ENCODE measurements at places on chromosomes 6 and 20.

DNA sequence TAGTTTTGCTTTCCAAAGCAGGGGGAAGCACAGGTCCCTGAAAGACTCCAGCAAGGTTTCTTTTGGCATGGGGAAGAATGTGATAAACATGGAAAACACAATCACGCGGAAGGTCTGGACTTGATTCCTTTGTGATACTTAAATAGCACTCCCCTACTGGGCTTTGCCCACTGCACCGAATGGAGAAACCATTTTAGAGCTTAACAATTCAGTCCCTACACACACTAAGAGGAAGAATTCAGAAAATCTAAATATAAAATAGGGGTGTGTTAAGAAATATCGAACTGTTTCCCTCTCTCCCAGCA lies 71.4 kb upstream of the NHSL1 start:
- DNase-seq: no peak

DNA sequence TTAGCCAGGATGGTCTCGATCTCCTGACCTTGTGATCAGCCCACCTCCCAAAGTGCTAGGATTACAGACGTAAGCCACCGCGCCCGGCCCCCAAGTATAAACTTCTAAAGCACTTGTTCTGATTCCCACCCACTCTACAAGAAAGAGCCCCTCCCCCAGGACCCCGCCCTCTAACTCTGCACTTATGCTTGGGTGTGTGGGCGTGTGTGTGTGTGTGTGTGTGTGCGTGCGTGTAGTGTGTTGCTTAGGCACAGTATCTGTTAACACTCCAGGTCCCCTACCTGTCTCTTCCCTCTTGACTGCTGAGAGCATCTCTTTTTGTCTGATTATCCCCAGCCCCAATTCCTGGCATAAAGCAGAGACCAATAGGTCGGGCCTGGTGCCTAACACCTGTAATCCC lies 6.0 kb upstream of the PTCRA start:
- DNase-seq: no peak

DNA sequence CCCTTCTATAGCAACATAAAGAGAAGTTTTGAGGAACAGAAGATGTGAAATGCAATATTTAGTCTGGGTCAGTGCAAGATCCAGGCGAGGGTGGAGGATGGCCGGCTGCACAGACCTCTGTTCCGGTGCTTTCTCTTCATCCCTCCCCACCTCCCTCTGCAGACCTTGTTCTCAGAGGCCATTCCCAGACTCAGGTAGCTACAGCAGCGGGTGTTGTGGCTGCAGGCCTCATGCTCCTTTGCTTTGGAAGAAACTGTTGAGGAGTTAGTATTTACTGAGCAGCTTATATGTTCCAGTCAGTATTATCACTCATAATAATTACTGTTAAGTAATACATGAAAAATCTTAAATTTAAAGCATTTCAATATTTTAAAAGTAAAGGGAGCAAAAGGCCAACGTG lies 1.7 kb downstream of the BTN3A3 start:
- DNase-seq: no peak

GRCh38 chr6:79170431-79170830 lies 64.1 kb downstream of the HMGN3 start:
- no peak for DNase-seq

- DNase-seq: no peak
Observed at GRCh38 chr6:16637635-16638034, 123.6 kb downstream of the ATXN1 start.

DNA sequence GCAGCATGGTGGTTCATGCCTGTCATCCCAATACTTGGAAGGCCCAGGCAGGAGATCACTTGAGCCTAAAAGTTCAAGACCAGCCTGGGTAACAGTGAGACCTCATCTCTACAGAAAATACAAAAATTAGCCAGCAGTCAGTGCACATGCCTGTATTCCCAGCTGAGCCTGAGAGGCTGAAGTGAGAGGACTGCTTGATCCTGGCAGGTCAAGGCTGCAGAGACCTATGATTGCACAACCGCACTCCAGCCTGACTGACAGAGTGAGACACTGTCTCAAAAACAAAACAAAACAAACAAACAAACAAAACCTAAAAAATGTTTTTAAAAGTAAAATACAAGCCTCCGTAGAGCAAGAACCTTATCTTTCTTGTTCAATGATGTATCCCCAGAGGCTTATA lies 6.0 kb downstream of the CEP85L start:
- no peak for DNase-seq

- no peak for DNase-seq
Observed at GRCh38 chr6:90319044-90319443, 22.4 kb upstream of the BACH2 start.

DNA sequence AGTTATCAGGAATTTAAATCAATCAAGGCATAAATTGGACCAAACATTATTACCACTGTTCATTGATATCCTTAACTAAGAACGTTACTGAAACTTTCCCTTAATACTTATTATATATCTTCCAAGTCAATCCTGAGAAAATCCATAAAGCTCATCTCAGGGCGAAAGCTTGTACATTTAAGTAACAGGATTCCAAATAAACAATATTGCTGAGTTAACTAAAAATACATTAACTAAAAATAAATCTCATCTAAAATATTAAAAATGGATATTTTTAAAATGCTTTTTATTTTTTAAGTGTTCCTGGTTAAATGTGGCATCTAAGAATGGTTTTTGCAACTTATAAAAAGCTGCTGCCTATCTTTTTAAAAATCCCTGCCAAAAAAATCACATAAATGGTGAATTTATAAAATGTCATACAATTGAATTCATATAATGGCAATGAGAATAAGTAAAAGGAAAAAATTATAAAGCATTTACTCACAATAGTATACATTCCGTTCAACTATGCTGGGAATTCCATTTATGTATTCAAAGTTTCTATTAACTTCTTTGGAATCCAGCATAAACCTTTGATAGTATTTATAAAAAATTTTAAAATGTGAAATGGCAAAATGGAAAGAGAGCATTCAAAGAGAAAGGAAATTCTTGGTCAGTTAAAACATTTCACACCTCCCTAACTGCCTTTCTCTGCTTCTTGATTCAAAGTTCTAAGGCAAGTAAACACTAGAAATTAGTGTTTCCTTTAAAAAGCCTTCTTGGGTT lies 20.8 kb upstream of the GMDS start:
- no peak for DNase-seq

DNA sequence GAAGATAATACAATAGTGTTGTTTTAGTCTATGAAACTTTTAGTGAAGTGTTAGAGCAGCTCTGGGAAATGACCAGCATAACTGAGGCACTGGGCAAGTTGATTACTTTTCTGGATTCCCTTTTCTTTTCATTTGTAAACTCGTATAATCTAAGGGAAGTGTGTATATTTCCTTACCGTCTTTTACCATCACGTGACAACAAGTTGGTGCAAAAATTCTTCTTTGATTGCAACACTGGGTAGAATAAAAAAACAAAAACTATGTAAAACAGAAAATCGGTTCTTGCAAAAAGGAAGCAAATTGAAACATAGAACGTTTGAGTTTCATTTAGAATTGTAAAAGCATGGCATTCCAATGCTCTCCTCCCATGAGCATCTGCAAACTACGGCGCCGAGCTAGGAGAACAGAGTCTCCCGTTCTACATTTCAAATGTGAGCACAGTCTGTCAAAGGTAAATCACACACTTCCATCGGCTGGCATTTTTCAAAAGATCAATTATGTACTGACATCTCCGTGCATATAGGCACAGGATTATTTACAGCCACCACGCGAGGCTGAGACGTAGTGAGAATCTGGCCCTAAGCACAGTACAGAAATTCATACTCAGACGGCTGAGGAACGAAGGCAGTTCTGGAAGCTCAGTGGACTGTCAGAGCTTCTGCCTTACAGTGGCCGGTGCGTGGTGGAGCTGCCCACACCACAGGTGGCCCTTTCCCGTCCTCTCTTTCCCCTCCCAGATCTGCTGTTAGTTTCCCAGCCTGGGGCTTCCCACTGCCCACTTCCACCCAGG lies 314.0 kb downstream of the BMP7 start:
- DNase-seq: no peak

DNA sequence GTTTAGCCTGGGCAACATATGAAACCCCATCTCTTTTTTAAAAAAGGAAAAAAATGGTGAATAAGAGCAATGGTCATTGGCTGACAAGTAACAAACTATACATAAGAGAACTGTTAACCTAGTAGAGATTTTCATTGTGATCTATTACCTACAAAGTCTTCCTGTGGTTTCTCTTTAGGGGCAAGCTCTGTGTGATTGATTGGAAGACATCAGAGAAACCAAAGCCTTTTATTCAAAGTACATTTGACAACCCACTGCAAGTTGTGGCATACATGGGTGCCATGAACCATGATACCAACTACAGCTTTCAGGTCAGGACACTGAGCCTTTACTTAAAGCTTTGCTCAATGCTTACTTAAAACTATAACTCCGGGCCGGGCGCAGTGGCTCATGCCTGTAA lies 19.2 kb downstream of the MGME1 start:
- no peak for DNase-seq

- DNase-seq: no peak
Observed at GRCh38 chr6:131642565-131642964, 5.5 kb downstream of the ENPP3 start.

DNA sequence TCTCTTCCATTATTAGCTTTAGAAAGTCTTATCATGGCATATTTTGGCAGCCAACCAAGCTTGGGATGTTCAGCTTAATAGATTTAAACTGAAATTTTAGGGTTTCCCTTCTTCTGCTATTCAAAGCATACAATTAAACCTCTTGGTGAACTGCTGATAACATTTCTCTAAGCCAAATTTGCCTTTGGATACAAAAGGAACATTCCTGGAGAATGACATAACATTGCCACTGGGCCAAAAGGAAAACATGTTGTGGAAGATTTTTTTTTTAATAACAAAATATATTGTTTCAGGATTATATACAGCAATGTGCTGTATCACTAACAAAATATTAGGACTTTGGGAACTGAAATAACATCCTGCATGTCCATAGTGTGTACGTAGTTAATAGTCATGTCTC lies 215.1 kb upstream of the TBX18 start:
- DNase-seq: no peak

GRCh38 chr6:71406865-71407860 lies 118.6 kb downstream of the OGFRL1 start:
- no peak for DNase-seq

- no peak for DNase-seq
Observed at GRCh38 chr6:19655744-19656143, 181.4 kb upstream of the ID4 start.

DNA sequence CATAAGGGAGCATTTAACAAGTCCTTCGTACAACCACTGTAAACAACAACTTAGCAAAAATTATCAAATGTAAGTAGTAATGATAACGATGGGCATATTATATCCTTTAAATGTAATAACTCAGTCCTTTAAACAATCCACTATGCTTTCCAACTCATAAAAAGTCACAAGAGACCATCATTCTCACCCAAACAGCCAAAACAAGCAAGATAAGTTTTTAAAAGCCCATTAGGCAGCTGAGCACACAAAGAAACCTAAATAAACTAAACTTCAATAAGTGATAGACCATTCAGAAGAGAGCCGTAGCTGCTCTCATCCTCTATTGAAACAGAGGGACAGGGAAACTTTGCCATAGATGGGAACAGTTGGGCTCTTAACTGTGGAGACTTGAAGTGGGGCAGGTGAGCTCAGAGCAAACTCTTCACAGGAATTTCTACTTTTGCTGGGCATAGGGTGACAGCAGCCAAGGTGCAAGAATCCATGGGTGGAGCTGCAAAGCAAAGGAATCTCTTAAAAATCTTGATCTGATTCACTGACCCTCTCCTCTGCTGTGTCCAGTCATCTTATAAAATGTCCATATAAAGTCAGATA lies 22.5 kb downstream of the RAB22A start:
- DNase-seq: no peak

DNA sequence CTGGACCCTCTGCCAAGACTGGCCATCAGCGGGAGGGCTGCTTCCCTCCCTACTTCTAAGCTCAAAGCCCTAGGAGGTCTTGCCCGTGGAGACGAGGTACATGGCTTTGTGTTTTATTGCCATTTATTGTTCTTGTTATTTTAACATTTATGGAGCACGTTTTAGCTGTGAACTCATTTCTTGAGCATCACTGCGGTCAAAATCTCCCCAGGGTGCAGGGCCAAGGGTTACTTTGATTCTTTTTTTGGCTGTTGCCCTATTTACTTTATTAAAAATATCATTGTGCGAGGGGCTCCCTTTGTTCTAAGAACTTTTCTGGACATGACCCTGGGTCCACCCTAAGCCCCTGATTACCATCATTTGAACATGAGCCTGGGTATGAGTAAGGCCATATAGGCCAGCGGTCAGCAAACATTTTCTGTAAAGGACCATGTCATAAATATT lies 51.6 kb downstream of the EYA2 start:
- DNase-seq: no peak

- DNase-seq: no peak
Observed at GRCh38 chr6:111228094-111228493, 140.8 kb downstream of the SLC16A10 start.

GRCh38 chr6:13259393-13259792 lies 68.9 kb downstream of the TBC1D7 start:
- DNase-seq: no peak

All from AML-193 (cell line).